ENCODE measurements at places on chromosomes 4 and X. TPM values are rescaled to one million over a fixed set of nuclear protein-coding genes. Genes with fewer than 3 reads are reported as not detected.

DNA sequence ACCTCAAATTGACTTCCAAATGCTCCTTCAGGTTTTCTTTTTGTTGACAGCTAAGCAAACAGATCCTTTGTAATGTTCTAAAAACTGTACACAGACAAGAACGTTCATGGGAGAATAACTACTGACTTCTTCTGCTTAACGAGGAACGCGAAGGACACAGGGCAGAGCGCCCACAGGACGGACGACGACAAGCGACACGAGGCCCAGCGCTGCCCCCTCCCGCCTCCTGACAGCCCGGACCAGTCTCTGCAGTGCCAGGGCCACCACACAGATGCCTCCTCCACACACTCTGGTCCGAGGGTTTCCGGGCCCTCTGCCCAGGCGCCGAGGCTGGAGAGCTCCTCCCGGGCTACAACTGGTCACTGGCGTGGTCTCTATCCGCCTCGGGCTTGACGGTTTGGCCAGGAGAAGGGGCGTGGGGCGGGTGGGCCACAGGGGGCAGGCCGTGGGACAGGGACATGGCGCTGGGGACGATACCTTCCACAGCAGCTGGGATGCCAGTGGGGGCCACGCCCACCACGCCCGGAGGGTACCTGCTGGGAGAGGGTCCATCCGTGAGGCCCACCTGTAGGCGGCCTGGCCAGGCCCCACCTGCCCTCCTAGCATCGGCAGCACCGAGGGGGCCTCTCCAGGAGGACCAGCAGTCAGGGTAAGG is 36.9 kb downstream of the CTBP1 start:
- no peak for DNase-seq

DNA sequence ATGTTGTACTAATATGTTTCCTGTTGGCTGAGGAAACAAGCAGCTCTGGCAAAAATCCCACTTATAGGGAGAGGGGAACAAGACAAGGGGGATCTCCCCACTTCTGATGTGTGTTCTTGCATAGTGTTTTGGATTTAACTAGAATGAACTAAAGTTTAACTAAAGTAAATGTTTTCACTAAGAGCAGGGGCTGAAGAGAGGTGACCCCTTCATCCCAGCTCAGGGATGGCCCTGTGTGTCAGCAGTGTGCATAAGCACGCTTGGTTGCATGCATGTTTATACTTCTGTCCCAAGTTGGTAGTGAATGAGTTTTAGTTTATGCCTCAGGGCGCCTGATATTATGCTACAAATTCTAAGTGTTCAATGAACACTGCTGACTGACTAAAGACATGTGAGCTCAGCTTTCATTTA is 169.4 kb downstream of the MGST2 start:
- DNase-seq: peak; percentile 6

DNA sequence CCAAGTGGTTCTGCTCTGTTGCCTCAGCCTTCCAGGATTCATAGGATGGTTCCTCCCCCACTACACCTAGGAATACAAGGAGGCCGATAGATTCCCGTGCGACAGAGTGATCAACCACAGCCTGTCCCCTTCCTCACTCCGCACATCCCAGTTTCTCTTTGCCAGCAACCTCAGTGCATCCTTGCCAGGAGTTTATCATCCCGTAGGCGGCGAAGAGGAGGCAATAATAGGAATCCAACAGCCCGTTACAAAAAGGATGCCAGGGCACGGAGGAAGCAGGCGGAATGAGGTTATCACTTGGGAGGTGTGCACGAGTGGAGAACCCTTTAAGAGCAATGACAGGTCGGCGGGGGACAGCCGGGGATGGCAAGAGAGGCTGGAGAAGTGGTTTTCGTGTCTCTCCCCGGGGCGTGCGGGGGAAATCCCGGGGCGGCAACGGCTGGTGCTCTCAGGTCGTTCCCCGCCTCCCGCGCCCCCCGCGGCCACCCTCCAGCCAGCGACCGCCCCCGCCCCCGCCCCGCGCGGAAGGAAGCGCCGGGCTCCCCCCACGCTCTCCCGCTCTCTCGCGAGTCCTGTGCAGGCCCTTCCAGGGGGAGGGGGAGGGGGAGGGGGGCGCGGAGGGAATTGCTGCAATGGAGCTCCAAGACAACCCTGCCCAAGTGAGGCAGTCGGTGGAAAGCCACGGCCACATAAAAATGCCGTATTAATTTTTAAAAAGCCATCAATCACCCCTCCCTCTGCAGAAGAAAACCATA is 1.6 kb downstream of the PPP3CA start:
- DNase-seq: peak; percentile 39

DNA sequence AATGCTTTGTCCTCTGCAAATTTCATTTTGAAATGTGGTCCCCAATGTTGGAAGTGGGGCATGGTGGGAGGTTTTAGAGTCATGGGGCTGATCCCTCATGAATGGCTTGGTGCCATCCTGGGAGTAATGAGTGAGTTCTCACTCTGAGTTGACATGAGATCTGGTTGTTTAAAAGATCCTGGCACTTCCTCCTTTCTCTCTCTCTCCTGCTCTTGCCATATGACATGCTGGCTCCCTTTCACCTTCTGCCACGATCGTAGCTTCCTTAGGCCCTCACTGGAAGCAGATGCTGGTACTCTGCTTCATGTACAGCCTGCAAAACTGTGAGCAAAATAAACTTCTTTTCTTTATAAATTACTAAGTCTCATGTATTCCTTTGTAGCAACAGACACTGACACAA is 262.0 kb downstream of the IL15 start:
- no peak for DNase-seq

Gene RHOXF2B
- polyA plus RNA-seq: not detected

Gene GNRHR
- not detected for polyA plus RNA-seq

Gene FTHL17
- polyA plus RNA-seq: not detected

Gene GAGE12E
- polyA plus RNA-seq: not detected
